Omental fat pad (tissue), 4 donors: ENCODE measurements at places on chromosomes 4 and X.

DNA sequence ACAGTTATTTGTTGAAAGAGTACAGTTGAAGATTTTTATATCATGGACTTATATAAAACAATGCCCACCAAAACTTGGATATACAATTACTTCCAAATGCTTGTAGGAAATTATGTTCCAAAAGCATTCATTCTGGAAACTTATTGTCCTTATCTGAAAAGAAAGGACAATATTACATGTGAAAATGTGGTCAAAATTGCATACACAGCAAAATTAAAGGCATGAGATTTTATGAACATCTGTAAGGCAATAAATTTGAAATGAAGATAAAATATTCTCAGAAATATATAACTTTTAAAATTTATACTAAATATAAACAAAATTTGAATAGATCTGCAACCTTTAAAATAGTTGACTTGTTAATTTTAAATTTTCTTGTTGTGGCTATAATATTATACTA is 1173.8 kb downstream of the NLGN4X start:
- no peak for DNase-seq

GRCh38 chr4:48756689-48757220 is 23.3 kb downstream of the FRYL start:
- DNase-seq: no peak

DNA sequence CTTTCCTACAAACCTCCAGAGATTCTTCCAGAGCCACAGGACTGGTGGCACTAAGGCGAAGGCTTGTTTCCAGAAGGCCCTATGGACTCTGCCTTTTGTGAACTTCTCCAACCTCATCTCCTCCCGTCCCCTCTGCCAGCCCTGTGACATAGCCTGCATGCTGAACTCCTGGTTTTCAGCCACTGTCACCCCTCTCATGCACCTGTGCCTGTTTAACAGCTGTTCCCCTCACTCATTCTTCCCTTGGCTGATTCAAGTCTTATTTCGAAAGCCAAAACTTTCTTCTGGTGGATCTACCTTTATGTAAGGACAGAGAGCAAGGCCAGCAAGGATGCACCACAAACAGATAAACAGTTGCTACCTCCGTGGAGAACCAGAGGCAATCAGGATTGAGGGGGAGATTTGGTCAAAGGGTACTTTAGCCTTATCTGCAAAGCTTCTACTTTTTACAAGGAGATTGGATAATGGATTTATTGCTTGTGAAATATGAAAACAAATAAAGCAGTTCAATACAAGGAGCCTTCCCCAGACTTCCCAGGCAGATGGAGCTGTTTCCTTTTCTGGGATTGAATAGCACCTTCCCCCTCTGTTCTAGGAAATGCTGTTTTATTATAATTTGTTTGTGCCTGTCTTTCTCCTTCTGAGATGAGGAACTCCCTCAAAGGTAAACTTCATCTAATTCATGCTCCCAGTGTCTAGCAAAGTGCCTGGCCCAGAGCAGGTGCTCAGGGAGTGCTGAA is 5.7 kb downstream of the CITED1 start:
- DNase-seq: no peak

GRCh38 chr4:169250796-169251195 is 20.0 kb downstream of the SH3RF1 start:
- no peak for DNase-seq

DNA sequence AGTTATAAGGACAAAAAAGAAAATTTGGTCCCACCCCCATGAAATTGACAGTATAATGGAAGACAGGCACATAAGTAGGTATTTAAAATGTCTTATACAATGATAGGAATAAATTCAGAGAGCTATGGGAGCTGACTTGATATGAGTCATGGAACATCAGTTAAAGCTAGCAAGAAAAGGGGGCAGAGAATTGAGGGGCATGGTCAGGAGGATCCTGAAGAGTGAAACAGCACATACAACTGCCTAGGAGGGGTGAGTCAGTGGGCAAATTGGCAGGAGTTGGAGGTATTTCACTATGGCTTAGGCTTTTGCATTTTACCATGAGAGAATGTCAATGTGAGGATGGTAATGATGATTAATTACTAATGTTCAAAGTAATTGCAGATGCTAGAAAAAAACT is 95.4 kb upstream of the BANK1 start:
- no peak for DNase-seq

DNA sequence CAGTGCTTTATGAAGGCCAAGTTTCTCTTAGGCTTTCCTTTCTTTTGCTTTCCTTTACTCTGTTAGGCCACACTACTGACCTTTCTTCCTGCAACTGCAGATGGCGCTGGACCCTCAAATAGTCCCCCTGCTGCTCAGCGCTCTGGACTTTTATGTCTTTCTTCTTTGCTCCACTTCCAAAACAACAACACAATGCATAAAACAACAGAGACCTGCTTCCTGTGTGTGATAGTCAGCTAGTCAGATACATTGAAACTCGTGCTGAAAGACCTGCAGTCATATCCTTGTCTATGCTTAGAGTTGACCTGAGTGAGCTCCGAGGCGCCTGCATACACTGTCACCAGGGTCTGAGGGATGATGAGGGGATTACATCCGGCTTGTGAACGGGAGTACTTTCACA is 108.9 kb upstream of the TEX13D start:
- DNase-seq: no peak

- no peak for DNase-seq
These were observed 233.3 kb downstream of the NDST4 start for GRCh38 chr4:114879916-114880669.
